ENCODE measurements at places on chromosomes 16 and 17. TPM values are rescaled to one million over a fixed set of nuclear protein-coding genes. Genes with fewer than 3 reads are reported as not detected.

The MMP15 gene
- total RNA-seq, result 5.9 TPM

DNA sequence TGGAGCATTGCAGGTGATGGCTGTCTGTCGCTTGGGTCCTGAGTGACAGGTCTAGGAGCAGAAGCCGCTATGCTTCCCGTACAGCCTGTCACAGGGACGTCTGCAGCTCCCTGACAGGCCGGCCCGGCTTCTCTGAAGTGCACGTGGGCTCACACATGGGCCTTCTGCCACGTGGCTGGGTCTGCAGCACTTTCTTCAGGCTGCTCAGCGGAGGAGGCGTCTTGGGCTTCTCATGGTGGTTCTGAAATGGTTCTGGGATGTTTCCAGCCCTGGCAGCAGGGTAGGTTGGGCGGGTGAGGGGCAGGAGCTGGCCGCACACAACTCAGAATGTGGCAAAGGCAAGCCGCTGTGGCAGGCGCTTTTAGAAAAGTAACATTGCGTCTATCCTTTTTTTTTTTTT is 80.3 kb upstream of the ZNF750 start:
- DNase-seq, result no peak

GRCh38 chr17:16281351-16281750 is 64.3 kb downstream of the PIGL start:
- DNase-seq, result no peak

The FMNL1 gene
- total RNA-seq, result 51.7 TPM

DNA sequence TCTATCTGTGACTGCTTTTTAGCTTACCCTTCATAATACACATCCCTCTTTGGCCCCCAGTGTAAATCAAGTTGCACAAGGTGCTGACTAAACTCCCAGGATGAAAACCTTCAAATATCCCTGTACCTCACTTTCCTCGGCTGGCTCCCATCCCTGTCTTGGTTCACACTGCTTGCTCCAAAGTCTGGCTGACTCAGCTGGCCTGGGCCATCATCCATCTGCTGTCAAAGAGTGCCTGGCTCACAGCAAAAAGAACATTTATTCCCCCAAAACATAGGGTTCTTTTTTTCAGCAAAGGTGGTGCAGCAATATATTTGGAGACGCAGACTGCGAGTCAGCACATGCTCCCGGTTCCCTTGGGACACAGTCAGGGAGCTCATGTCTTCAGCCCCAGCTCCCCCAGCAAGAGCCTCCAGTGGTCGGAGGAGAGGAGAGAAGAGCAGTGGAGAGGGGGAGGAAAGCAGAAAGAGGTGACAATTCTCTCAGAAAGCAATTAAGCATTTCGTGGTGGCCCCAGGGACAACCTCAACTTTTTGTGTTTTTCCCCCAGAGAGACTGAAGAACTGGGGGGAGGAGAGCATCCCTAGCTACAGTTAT is 26.1 kb downstream of the GPR142 start:
- DNase-seq, result no peak

DNA sequence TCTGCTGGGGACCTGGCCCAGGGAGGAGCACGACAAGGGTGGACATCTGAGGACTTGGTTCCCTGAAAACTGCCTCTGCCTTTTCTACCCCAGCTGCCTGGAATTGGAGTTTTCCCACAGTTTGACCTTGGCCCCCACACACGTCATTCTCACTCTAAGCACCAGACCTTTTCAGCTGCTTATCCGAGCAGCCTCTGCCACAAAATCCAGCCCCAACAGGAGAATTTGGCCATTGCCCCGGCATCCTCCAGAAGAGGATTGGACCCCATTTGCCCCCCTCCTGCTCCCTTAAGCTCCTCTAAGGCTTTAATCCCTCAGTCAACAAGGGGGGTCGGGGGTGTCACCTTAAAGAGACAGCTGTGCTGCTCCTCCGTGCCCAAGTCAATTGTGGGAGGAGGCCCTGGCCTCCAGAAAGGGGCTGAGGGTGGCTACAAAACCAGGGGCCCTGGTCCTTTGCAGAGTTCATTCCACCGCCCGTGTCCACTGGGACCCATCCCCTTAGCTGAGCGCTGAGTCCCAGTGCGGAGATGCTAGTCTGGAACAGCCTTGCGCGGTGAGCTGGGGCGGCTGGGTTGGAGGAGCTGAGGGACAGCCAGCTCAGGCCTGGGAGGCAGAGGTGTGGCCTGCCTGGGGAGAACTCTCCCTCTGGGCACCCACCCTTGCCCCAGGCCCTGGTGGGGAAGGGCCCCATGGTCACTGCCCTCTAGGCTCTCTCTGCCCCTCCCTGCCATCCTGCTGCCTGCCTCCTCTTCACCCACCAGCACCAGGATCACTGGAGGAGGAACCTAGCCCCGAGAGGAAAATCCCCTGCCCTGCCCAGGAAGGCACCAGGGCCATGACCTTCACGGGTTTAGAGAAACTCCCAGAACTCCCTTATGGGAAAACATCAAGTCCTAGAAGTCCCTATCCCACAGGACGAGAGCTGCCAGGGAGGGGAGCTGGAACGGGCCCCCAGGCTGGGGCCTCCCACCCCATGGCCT is 18.8 kb downstream of the TTYH2 start:
- DNase-seq, result no peak

The SHISA9 gene
- total RNA-seq, result 0.39 TPM

GRCh38 chr16:25258861-25259179 is 1.2 kb upstream of the ZKSCAN2 start:
- no peak for DNase-seq

The RGS9 gene
- total RNA-seq, result 7.1 TPM

The LGALS9B gene
- not detected for total RNA-seq

GRCh38 chr17:78668847-78669246 is 91.7 kb upstream of the DNAH17 start:
- no peak for DNase-seq

The SLC5A11 gene
- not detected for total RNA-seq

DNA sequence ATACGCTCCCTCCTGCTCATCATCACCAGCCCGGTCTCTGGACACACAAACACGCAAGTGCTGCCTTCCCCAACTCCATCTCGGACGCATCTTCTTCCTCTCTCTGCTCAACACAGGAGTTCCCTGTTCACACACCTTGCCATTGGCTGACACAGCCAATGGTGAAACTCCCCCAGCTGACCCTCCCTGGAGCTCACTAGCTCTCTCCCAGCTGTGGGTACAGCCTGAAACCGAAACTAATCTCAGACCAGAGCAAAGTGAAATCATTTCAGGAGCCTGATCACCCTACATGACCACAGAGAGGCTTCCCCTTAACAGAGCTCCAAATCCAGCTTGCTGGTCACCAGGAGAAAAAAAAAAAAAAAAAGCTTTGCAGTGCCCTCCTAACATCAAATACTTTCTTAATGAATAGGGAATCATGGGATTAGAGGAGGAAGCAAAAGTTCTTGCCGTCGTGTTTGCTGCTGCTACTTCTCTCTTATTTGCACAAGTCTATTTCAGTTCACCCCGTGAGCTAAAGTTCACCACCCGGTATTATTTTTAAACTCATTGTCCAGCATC is 8.3 kb downstream of the CUEDC1 start:
- no peak for DNase-seq

The RPH3AL gene
- 12.5 TPM for total RNA-seq

DNA sequence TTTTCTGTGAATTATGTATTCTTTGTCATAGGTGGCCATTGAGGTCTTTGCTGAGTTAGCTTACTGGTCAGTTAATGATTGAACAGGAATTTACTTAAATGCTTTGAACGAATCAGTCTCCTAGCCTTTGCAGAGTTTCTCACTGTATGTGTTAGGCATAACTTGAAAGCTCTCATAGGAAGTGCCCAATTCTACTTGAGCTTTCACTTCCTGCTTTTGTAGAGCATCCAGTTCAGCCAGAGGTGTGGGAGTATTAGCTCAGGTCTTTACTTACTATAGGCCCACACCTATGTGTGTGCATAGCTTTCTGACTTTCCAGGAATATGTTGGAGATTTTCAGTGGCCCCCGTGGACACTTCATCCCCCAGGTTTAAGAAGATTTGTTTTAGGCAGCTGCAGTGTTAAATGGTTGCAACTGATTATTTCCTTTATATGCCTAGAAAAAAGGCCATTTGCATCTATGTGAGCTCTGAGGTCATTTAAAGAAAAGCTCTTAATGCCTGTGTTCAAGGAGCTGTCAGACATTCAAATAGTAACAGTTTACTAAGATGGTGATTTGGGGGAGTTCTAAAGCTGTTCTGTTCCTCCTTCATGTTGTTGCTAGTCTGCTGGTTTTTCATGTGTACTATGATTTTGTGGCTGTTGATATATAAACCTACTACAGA is 62.3 kb downstream of the PHKB start:
- DNase-seq, result no peak

The HP gene
- total RNA-seq, result 19.4 TPM

The HOXB13 gene
- not detected for total RNA-seq

DNA sequence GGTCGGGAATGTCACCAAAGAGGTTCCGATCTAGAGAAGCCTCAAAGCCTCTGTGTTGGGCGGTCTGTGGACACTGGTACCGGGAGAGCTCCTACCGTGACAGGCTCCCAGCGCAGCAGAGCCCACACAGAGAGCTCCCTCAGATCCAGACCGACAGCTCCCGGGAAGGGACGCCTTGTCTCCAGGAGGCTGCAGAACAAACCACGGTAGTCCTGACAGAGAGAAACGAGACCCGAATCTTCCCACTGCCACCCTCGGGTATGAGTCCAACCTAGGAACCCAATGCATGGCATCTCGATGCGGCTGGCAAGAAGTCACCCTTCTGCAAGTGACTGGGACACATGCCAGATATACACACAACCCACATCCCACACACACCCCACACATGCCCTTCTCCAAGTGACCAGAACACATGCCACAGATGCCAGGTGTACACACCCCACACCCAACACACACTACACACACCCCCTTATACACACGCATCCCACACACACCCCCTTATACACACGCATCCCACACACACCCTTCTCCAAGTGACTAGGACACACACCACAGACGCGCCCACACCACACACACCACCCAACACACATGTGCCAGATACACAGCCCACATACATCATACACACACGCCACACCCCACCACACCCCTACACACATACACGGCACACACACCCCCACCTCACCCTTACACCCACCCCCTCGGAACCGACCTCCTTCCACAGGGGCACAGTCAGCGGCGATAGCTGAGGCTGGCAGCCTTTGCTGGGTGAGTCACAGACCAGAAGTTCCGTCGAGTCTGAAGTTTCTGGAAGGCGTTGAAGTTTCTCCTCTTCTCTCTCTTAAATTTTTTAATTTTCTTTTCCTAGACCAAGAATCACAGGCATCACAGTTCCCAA is 15.9 kb upstream of the CYTH1 start:
- peak; percentile 35 for DNase-seq

DNA sequence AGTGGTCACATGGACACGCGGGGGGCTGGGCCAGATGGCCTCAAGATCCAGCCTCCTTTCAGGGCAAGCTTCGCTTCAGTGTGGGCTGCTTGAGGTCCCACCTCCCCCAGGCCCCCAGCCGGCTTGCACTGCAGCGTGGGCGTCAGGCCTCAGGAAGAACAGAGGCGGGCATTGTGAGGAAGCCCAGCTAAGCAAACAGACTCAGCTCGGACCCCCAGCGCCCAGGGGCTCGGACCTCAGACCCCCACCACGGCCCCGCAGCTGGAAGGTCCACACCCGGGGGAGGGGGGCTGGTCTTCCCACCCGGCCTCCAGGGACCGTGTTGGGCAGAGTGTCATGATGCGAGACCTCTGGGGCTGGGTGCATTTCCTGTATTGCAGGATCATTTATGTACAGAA is 24.7 kb upstream of the ZNF469 start:
- DNase-seq, result peak; percentile 58

DNA sequence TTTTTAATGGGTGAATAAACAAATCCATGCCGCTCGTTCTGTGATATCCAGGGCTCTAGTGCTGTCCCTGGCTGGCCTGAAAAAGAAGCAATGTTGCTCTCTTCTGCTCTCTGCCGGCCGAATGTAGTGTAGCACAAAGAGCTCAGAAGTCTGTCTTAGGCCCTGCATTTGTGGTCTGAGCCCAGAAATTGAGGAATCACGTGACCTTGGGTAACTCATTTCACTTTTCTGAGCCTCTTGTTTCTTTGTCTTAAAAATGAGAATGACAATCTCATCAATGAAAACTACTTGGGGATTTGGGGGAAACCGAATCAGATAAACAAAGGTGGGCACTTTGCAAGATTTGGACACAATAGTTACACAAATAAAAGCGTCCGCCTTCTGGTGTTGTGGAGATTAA is 381.6 kb upstream of the ASIC2 start:
- peak; percentile 53 for DNase-seq

The CCDC47 gene
- total RNA-seq, result 65.8 TPM

GRCh38 chr16:342455-343213 is 9.9 kb downstream of the AXIN1 start:
- no peak for DNase-seq

DNA sequence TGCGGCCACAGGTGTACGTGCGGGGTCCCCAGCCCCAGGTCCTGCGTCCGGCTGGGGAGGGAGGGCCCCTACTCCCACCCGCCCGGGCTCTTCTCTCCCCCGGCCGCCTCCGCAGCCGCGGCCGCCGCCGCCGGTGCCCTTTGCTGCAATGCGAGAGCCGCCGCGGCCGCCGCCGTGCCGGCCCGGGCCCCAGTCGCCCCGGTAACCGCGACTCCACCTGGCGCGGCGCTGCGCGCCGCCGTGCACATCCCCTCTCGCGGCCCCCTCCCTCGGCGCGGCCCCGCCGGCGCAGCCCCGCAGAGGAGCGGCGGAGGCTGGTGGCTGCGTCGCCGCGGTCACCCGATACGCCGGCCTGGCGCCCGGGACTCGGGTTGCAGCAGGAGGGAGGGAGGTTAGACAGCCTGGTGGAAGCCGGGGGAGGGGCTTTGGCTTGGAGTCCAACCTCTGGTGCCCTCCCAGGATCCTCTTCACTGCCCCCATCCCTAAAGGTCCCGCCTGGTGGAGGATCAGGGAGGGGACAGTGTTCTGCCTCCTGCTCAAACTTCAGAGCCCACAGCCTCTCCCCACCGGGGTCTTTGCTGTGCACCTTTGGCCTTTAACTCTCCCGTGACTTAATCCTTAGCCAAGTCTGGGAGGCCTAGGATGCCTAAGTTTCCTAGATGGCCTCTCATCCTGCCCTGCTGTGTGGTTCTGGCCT is 32.9 kb downstream of the SRCIN1 start:
- peak; percentile 73 for DNase-seq

The CASKIN1 gene
- 0.15 TPM for total RNA-seq

GRCh38 chr16:55045329-55045728 is 114.7 kb downstream of the IRX5 start:
- DNase-seq, result no peak

Measured in aorta (tissue), 5 donors.